CD4-positive, alpha-beta T cell treated with Interleukin-4 for 1 hour (primary cell): ENCODE measurements at places on chromosomes 5 and 9.

- no peak for DNase-seq
Measured at GRCh38 chr9:84166891-84167290, 173.7 kb downstream of the SLC28A3 start.

- no peak for DNase-seq
Measured at GRCh38 chr9:138120072-138120471, 242.5 kb downstream of the CACNA1B start.

- DNase-seq = no peak
Measured at GRCh38 chr5:38500573-38501260, 55.7 kb downstream of the LIFR start.

GRCh38 chr9:4106760-4107143, 193.1 kb downstream of the GLIS3 start:
- no peak for DNase-seq

GRCh38 chr5:138807182-138807581, 54.0 kb downstream of the CTNNA1 start:
- no peak for DNase-seq

DNA sequence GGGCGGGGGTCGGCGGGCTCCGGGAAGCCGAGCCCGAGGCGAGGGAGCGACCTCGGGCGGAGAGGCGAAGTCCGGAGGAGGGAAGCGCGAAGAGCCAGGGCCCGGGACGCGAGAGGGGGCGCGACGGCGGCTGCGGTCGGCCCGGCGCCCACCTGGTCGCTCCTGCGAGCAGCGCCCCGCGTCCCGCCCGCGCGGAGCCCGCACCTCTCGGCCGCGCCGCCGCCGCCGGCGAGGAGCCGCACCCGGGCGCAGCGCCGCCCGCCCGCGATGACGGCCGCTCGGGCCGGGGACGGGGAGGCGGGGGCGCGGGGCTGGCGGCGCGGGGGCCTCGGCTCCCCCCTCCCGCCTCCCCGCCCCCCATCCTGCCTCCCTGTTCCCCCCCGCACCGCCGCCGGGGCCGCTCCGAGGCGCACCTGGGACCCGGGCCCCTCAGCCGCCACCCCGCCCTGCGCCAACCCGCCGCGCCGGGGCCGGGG, 2.6 kb downstream of the NR5A1 start:
- no peak for DNase-seq

DNA sequence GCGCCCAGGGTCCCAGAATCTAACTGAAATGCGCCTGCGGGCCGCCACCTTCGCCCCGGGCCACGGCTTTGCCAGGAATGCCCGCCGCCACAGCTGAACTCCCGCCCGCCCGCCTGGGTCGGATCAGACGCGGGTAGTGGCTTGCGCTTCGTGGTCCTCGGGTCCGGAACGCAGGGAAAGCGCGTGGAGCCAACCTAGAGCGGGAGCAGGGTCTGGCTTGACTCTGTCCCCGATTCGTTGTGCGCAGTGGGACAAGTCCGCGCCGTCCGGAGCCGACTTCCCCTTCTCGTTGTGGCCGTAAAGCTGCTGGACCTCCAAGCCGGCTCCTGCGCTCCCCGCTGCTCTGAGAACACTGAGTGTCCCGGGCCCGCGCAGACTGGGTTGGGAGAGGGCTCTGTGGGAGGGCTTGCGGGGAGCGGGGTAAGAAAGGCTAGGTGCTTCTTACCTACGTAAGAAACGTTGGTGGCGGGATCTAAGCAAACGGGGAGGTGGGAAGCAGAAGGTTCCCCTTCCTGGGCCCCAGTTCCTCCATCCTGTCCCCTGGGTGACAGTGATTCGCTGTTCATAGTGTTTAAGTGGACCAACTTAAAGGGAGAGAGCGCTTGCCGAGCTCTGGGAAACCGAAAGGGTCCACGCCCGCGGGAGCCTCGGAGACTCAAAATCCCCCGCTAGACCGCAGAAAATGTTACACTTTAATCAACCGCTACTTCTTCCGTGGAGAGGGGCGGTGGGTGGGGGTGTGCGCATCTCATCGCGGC, 4.4 kb upstream of the FOXE1 start:
- DNase-seq = peak; percentile 23

GRCh38 chr5:83337453-83338035, 134.0 kb upstream of the VCAN start:
- DNase-seq = no peak

GRCh38 chr5:142758062-142758795, 11.9 kb upstream of the ARHGAP26 start:
- peak; percentile 26 for DNase-seq

GRCh38 chr5:177514541-177514940, 2.2 kb downstream of the DDX41 start:
- no peak for DNase-seq

DNA sequence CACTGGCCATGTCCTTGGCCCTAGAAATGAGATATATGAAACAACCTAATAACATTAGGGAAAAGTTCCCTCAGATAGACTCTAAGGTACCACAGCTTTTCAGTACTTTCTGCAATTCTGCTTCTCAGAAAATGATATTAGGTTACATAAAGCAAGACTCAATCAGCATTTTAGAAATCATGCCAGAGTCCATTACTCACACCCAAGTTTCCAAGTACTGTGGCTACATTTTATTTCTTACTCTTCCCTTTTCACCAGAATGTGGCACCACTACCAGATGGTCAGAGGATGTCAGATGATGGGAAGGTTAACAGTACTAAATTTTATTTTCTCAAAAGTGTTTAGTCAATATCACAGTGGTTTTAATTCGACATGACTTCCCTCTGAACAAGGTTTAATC, 217.2 kb downstream of the MLLT3 start:
- DNase-seq = no peak

- DNase-seq = no peak
Measured at GRCh38 chr9:114115654-114116125, 16.6 kb upstream of the KIF12 start.

DNA sequence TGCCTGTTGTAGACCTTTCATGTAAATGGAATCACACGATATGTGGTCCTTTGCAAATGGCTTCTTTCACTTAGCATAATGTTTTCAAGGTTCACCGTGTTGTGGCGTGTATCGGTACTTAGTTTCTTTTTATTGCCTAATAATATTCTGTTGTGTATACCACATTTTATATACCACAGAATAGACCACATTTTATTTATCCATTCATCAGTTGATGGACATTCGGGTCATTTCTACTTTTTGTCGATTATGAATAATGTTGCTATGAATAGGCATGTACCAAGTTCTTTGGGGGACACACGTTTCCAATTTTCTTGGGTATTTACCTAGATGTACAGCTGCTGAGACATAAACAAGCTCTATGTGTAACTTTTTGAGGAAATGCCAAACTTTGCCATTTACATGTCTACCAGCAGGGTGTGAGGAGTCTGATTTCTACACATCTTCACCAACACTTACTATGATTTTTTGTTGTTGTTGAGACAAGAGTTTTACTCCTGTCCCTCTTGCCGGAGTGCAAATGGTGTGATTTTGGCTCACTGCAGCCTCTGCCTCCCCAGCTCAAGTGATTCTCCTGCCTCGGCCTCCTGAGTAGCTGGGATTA, 144.7 kb downstream of the RGS3 start:
- no peak for DNase-seq

DNA sequence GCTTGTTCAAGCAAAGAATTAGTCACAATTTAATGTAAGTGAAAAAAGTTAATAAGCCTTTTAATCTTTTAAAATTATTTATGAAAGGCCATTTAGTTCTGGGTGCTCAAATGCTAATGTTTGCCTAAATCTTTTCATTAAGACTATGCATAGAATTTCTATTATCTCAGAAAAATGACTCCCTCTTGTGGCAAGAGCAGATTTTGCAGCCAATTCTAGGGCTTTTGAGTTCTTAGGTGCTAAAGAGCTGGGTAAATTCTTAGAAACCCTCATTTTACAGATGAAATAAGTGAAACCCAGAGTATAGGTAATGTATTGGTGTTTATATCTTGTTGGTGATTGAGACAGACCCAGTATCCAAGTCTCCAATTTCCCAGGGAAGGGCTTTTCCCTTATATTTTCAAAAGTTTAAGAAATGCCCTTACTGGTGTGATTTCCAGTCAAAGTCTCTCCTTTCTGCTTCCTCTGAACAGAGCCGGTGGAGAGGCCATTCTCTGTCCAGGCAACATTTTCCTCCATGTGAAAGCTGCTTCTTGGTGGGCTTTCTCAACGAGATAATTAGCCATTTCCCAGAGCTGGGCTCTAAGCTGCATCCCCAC, 24.1 kb upstream of the PCSK5 start:
- DNase-seq = peak; percentile 56

DNA sequence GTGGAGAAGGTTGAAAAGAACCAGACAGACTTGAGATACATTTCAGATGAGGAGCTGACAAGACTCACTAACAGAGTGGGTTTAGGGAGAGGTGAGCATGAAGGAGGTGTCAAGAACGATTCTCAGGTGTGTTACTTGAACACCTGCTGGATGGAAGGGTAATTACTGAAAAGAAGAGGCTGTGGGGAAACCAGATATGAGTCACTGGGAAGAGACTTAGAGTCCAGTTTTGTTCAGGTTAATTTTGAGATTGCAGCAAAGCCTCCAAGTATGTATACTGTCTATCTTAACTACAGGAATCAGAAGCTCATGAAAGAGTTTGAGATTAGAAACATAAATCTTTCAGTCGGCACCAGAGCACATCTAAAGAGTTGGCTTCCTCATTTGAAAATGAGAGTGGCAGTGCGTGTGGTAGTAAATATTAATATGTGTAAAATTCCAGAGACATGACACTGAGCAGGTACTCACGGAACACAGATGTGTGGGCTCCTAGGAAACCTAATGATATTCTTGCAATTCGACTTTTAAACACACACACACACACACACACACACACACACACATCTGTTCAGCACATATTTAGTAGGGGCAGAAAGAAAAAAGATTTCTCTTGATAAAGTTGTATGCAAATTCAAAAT, 197.1 kb downstream of the CDH18 start:
- DNase-seq = no peak

GRCh38 chr5:10702040-10702629, 58.9 kb downstream of the DAP start:
- DNase-seq = no peak

- DNase-seq = no peak
Measured at GRCh38 chr9:23779220-23779619, 46.8 kb downstream of the ELAVL2 start.

DNA sequence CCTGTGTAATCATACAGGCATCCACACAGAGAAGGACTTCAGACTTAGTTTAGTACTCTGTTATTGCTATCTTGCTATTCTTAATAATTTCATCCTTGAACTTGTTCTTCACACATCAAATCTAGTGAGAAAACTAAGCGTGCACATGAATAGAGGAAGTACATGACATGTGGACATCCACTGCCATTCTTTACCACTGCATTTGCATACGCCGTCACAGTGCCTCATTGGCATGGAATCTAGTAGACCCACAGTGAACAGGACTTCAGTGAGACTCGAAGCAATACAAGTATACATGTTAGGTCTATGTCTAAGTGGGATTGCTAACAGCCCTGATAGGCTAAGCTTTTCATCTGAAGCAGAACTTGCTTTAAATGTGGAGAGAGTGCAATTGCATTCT, 592.1 kb downstream of the TLE4 start:
- DNase-seq = peak; percentile 31

DNA sequence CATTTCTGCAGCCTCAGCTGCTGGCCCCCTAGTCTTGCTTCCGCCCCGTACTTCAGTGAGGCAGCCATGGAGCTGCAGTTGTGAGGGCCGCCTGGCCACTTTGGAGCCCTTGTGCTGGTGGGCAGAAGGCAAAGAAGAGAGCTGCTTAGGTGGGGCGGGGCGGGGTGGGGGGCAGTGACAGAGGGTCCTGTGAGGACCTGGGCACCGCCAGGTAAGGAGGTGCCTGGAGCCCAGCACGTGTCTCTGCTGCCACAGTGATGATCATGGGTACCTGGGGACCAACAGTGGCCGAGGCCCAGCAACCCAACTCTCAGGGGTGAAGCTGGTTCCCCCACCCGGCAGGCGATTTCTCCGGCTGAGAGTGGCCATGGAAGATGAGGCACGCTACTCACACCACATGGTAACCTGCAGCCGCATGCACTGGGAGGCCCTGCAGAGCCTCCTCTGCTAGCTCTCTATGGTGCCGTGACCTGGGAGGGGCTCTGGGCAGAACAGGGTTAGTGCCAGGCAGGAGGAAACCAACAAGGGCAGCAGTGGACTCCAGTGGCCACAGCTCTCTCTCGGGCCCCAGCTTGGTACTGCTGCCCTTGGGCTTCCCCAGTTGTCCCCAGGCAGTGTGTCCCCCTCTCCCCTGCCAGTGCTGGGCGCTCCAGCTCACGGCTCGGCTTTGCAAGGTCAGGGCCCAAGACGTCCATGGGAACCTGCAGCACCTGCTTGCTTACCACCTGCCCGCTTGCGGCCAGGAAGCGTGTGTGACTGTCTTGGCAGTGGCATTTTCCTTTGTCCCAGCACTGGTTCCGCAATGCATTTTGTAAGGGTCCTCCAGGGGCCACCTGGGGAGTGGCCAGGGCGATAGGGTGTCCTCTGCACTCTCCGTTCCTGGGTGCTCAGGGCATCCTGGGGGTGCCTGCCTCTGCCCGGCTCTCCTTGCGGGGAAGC, 24.0 kb downstream of the NDUFS6 start:
- no peak for DNase-seq

DNA sequence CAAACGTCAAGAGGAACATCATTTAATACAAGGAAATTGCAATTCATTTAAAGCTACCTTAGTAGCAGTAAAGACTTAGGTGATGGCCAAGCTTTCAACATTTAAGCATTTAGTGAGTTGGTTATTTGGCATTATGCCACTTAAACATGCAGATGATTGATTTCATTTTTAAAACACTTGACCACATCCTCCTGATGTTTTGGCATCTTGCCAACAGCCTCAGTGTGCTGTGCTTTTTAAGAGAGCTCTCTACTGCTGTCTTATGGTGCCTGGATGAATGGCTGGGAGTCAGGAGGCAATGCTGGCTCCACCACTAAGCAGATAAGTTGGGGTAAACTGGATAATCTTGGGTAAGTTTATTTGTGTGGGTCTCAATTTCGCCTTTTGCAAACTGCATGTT, 364.5 kb downstream of the MAN2A1 start:
- DNase-seq = peak; percentile 82
